ENCODE measurements at places on chromosomes 7 and 10.

DNA sequence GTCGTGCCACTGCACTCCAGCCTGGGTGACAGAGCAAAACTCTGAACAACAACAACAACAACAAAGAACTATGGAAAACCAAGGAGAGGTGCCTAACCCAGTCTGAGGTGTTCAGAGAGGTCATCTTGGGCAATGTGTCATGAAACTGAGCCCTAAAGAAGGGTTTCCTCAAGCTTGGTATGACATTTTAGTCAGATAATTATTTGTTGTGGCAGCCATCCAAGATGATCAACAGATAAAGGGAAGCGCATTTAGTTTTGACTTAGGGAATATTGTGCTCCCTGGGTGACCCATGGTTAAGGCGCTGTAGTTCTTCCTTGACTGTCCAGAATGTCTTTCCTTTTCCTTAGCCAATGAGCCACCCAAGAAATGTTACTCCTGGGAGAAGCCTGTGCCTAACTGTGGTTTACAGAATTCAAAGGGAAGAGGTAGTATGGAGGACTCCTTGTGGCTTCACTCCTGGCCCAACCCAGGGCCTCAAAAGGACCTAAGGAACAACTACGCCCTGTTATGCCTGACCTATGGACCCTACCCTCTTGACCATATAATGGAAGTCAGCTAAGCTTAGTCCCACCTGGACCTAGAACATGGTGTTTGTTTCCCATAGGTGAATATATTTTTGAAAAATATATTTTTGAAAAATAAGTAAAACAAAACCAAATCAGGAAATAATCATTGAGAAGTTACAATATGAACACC is 42.4 kb downstream of the TPST1 start:
- no peak for DNase-seq

- no peak for DNase-seq
Measured at GRCh38 chr10:121558238-121558637, 40.0 kb downstream of the FGFR2 start.

DNA sequence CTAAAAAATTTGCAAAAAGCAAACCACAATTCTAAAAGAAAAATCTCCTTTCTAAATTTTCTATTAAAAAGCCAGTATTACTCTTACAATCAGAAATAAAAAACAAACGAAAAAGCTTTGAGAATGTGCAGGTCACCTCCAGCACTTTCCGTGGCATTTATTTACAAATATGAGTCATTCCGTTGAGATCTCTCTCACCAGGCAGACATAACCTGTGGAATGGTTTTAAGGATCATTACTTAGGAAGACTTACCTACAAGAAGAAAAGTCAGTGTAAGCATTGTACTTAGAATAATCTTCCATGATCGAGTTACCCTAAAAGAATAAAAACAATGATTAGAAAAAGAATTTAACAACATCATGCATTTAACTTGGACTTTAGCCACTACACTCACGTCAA is 3.3 kb downstream of the SUN3 start:
- no peak for DNase-seq

DNA sequence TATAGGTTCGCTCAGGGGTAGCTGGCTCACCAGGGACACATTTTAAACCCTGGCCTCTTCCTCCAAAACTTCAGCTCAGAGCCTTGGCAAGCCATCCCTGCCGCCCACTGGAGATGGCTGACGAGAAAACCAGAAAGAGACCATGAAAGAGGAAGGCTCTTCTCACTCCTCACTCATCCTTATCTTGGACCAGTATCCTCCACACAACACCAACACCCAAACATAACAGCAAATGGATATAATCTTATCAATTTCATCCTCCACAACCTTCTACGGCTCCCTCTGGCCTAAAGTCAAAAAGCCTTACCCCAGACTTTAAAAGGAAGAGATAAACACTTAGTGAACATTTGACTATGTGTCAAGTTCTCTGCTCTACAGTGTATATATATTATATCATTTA is 26.9 kb downstream of the DLG5 start:
- DNase-seq = no peak

- DNase-seq = no peak
Measured at GRCh38 chr10:6593241-6593671, 13.2 kb upstream of the PRKCQ start.

DNA sequence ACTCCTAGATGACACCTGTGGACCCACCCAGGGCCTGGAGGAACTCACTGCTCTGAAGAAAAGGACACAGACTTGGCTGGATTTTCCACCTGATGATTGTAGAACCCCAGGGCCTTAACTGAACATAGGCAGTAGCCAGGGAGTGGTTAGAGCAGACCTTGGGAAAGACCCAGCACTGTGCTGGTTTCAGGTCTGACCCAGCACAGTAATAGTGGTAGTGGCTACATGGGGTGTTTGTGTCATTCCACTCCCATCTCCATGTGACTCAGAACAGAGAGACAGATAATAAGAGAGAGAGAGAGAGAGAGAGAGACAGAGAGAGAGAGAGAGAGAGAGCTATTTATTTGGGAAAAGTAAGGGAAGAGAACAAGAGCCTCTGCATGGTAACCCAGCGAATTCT is 239.1 kb upstream of the MEOX2 start:
- no peak for DNase-seq

DNA sequence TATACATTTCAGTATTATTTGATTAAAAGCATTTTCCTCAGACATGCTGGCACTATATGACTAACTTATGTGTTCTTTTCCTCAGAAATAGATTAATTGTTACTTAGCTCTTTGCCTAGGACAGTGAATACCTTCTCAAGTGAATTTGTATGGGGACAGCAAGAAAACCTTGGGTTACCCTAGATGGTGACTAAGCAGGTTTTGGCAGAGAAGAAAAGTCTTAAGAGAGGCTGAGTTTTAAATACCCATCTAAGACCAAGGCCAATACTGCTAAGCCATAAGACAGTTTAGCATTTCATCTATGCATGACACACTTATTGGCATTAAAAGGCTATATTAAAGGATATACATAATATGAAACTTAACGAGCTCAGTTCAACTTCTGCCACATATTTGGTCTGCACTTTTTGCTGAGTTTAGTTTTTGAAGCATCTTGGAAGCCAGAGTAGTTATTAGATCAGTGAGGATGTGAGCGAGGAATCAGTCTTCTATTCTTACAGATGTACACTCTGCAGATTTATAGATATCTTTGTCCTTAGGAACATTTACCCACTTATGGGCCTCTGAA is 54.6 kb upstream of the FAM3C start:
- DNase-seq = no peak

DNA sequence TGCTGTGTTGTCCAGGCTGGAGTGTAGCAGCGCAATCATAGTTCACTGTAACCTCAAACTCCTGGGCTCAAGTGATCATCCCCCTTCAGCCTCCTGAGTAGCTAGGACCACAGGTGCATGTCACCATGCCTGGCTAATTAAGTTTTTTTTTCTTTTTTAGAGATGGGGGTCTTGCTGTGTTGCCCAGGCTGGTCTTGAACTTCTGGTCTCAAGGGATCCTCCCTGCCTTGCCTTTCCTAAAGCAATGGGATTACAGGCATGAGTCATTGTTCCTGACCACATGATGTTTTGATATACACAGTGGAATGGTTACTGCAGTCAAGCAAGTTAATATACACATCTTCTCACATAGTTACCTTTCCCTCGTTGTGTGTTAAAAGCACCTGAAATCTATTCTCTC is 140.3 kb downstream of the GPR85 start:
- DNase-seq = no peak

DNA sequence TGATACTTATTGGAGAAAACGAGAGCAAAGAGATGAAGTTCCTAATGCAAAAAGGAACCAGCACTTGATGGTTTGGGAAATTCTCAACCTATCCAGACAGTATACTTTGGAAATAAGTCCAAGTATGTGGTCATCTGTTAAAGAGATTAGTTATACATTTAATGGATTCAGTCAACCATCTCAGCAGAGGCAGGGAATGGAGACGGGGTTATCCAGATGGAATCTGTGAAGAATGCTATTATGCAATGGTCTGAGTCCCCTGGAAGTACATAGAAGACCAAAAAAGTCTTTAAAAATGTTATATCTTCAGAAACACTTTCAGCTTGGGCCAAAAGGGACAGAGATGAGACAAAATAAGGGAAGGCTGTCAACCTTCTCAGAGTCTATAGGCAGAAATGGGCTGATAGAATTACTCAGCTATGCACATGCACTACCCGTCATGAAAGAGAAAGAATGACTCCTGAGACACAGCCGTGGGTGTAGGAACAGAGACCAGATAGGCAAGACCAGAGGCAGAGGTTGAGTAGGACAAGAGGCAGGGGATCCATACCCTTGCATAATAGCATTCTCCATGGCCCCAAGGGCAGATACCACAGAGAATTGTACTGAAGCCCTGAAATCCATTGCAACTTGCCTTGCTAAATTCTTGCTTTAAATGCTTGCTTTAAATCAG is 738.8 kb upstream of the POT1 start:
- DNase-seq = no peak

DNA sequence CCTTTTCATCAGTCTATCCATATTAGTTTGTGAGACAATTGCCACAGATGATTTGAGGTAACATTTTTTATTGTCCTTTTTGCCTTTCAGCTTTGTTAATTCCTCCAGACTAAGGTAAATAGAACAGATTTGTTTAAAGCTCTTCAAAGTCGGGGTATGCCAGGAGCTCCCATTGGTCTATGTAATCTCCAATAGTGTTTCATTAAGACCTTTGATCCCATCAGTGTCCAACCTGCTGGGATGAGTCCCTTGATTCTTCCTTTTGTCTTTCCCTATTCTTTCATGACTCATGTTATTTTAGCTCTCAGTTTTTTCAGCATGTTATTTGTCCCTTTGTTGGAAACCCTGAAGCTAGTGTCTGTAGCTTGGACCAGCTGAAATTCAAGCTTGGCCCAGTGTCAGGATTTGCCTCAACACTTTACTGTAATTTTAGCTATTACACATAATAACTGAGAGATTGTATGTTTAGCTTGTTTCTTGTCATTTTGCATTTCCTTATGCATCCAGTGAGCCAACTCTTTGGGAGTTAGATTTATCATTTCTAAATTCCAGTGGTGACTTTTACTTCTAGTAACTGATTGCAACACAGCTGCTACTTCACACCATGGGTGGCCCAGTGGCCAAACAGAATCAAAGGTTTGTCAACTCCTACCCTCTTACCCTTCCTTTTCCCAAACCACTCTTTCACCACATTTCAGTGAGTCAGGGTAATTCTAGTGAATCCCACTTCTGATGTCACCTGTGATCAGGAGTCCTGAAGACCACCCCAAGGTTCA is 15.3 kb downstream of the AGBL3 start:
- no peak for DNase-seq

DNA sequence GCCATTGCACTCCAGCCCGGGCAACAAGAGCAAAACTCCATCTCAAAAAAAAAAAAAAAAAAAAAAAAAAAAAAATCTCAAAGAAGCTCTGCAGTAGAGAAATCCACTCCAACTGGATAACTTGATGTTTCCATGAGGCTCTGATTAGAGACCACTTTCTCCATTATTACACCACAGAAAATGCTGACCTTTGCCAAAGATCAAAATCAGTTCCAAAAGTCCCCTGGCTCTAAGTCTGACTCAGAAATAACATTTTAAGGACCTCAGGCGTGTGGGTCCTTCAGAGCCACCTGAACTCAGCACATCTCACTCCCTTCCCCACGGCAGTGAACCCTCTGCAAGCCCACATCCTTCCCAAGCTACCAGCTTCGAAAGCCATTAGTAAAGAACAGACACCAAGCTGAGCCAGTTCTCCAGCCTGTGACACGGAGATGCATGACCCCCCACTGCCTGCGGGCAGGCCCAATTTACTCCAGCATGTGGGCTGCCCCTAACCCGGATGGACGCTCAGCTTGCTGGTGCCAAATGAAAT is 13.8 kb upstream of the TMEM120A start:
- DNase-seq = no peak

GRCh38 chr10:127254276-127254675 is 57.9 kb upstream of the INSYN2A start:
- no peak for DNase-seq

DNA sequence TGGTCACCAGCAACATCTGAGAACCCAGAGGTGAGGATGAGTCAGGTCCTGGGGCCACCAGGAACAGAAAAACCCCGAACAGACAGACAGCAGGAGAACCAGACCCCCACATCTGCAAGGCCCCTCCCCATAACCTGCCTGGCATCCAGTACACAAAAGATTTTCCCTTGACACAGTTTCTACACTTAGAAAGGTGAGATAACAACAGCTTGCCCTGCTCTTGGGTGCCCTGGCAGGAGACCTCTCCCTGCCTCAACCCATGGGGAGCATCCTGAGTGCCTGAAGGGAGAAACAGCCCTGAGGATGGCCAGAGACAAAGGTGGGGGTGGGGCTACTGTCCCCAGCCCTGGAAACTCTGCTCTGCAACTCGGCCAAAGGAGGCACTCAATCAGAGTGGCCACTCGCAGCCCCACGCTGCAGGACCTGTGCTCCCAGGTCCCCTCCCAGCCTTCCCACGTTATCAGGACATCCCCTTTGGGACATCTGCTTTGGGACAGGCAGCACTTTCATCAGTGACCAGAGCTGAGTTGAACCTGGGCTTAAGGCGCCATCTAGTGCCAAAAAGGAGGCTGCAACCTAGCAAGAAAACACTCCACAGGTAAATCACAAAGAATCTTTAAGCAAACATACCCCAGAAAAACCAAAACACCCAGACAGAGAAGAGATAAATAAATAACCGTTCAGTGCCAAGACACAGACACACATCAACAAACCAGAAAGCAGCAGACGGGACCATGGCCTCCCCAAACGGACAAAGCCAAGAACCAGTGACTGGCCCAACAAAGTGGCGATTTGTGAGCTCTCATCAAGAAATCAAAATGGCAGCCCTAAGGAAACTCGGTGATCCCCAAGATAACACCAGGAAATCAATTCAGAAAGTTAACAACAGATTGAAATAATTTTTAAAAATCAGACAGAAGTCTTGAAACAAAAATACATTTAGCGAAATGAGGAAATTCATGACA is 233.7 kb downstream of the PTPRN2 start:
- peak; percentile 71 for DNase-seq

DNA sequence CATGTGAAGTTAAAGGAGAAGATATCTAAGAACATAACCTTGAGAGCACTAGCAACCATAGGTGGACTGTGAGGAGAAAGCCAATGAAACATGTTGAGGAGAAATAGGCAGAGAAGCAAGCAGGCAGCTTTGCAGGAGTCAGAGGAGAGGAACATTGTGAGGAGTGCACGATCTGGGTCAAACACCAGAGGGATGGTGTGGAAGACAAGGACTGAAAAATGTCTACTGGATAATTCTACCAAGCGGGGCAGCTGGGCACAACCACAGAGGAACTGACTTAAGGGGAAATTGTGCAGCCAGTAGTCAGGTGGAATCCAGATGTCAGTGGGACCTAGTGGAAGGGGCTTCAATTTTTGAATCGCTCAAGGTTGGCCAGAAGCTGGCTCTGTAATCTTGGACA is 111.9 kb upstream of the LANCL2 start:
- DNase-seq = no peak

GRCh38 chr7:73909051-73909941 is 48.3 kb downstream of the TMEM270 start:
- no peak for DNase-seq

DNA sequence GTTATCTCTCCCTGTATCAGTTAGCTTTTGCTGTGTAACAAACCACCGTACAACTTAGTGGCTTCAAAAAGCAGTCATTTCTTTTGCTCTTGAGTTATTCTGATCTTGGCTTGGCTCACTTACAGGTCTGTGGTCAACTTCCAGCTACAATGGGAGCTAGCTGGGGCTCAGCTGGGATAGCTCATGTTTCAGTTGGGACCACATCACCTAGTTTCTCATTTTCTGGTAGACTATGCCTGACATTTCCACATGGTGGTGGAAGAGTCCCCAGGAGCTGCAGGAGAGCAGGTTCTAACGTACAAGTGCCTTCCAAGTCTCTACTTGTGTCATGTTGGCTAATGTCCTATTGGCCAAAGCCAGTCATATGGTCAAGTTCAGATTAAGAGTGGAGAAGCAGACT is 25.8 kb upstream of the PIP4K2A start:
- DNase-seq = no peak

GRCh38 chr7:28024786-28025334 is 155.7 kb downstream of the JAZF1 start:
- DNase-seq = no peak
